Stimulated activated CD8-positive, alpha-beta memory T cell treated with anti-CD3 and anti-CD28 coated beads, Interleukin-12 subunit alpha, Interleukin-12 subunit beta, amount 100 ng/mL, for 4 hours (primary cell): ENCODE measurements at places on chromosomes 13 and 19.

- no peak for DNase-seq
Measured at GRCh38 chr13:50893211-50893852, 16.3 kb upstream of the RNASEH2B start.

DNA sequence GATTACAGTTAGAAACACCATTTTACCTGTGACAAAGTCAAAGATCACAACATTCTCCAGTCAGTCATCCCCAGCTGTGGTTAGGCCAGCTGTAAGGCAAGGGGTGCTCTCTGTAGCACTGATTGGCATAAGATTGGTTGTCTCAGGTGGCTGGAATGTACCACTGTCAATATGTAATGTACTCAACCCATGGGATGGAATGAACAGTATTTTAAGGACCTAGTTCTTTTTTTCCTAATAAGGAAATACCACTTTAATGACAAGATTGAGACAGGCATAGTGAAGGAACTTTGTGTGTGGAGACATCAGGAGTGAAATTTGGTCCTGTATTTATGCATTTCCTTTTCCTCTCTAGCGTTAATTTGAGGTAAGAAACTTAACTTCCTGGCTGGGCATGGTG is 310.7 kb downstream of the ITGBL1 start:
- DNase-seq, result no peak

- no peak for DNase-seq
Measured at GRCh38 chr13:110127986-110128511, 178.9 kb downstream of the COL4A1 start.

GRCh38 chr13:100540621-100541020 is 48.0 kb downstream of the GGACT start:
- no peak for DNase-seq
